ENCODE measurements at places on chromosomes 11 and 22.

GRCh38 chr11:84819128-84819527 is 808.0 kb downstream of the DLG2 start:
- no peak for DNase-seq

GRCh38 chr11:122098261-122098980 is 17.6 kb downstream of the BLID start:
- no peak for DNase-seq

- DNase-seq, result no peak
Measured at GRCh38 chr11:12991426-12991825, 17.7 kb upstream of the RASSF10 start.

GRCh38 chr11:20760811-20761210 is 91.4 kb downstream of the NELL1 start:
- no peak for DNase-seq

- DNase-seq, result no peak
Measured at GRCh38 chr11:75013051-75013450, 24.3 kb downstream of the NEU3 start.

DNA sequence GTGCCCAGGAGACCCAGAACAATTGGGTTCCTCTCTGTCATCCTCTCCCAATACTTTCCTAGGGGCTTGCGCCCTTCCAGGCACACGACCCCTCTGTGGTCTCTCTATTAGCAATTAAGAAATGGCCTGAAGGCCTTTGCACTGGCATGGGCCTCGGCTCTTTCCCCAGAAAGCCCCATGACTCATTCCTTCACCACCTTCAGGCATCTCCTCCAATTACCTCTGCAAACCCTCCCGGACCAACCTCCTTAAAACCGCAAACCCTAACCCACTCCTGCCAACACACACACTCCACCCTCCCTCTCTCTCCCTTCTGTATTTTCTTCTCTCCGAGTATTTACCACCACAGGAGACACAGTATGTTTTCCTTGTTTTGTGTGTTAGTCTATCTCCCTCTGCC is 36.7 kb downstream of the LARGE1 start:
- DNase-seq, result no peak

- DNase-seq, result no peak
Measured at GRCh38 chr11:126135235-126136176, 72.8 kb upstream of the CDON start.

GRCh38 chr11:123718063-123718462 is 23.4 kb downstream of the ZNF202 start:
- DNase-seq, result no peak

DNA sequence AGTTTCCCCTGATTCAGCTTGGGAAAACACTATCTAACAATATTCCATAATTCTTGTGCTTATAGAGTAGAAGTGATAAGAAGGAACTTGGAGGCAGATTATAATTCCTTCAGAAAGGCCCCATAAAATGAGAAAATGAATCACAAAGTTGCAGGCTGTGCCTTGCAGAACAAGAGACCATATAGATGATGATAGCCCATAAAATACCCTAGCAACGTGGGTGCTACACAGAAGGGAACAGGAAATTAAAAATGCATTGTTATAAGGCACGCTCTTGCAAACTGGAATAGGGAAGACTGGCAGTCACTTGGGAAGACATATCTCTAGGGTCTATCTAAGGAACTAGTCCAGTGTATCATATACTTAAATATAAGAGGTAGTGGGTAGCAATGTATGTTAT is 67.6 kb downstream of the KIF18A start:
- no peak for DNase-seq

GRCh38 chr11:84947970-84948580 is 679.1 kb downstream of the DLG2 start:
- DNase-seq, result no peak

DNA sequence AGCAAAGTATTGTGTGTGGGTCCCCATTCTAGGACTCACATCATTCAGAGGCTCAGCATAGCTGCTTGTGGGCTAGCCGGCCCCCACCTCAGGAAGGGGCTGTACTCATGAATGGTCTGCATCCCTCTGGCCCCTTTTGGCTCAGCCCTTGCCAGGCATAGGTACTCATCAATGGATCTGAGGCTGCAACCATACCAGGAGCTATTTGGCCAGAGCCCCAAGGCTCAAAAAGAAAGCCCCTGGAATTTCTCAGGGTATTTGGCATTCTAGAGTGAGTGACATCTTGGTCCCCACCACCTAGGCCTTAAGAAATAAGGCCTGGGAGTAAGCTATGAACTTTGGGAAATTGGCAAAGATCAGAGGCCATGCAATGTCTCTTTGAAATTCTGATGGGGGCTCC is 38.3 kb downstream of the PLEKHA7 start:
- DNase-seq, result no peak

DNA sequence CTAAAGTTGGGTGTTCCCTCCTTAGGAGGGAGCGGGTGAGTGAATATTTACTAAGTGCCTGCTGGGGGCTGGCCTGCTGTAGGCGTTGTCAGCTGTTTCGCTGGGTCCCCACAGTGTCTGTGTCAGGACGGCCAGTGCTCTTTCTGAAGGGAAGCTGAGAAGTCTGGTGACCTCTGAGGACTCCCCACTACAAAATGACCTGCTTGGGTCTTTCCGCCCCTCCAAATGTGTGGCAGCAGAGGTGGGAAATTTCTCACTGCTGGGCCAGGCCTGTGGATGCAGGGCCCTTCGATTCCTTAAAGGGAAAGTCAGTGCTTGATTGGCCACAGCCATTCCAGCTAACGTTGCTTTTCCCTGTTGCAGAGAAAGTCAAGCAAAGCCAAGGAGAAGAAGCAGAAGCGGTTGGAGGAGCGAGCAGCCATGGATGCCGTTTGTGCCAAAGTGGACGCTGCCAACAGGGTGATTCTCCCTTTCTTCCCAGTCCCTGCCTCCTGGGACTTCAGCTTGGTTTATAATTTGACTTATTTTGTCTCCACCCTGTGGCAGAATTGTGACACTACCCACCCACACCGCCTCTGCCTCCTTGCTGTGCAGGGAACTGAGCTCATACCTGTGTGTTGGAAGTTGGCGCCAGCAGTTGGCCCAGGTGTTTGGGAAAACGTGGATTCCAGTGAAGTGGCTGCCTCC is 6.8 kb downstream of the NAA40 start:
- peak; percentile 45 for DNase-seq

DNA sequence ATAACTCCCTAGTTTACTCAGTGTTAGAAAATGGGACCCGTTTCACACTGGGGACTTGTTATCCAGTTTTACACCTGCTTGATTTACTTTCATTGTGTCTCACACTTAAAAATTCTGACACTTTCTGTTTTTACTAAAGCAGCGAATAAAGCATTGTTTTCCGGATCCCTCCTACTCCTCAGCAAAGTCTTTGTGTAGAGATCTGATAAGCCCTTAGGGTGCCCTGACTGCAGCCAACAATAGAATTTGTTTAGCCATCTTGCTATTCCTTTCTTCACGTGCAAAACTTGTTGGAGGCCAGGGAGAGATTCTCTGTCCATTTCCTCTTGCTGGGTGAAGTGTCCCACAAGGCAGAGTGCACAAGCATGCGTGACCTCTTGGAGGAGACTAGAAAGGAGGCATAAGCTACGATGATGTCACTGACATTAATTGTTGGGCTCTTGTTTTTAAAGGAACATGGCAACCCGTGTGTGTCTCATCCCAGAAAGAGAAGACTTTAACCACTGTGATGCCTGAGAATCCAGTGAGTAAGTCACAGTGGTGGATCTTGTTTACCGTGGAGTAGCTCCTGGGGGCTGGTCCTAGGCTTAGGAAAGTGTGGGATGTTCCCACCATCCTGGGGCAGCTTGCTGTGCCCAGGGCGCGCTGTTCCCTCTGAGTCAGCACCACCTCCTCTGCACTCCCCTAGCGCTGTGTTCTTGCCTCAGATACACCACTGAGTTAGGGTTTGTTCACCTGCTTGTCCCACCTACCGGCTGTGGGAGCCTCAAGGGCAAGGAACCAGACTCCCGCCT is 27.7 kb downstream of the MICAL2 start:
- peak; percentile 26 for DNase-seq

DNA sequence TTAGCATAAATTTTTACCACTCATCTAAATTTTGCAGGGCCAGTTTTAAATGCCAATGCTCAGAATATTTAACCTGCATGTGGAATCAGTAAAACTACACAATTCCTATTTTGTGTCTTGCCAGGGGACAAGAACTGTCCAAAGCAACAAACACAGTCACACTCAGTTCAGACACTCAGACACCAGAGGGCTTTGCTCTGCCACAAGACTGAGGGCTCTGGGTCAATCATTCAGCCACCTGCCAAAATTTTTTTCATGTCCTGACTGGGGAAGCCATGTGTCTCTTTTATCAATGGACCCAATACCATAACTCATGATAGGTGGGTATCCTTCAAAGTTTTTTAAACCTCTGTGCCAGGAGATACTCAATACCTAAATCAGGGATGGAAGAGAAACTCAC is 304.0 kb upstream of the ANO3 start:
- DNase-seq, result no peak

DNA sequence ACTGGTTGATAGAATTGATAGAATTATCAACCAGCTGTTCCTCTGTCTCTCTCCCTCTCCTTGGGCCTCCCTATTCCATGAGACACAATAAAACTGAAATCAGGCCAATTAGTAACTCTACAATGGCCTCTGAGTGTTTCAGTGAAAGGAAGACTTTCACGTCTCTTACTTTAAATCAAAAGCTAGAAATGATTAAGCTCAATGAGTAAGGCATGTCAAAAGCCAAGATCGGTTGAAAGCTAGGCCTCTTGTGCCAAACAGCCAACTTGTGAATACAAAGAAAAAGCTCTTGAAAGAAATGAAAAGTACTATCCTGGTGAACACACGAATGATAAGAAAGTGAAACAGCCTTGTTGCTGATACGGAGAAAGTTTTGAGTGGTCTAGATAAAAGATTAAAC is 16.6 kb downstream of the PIH1D2 start:
- no peak for DNase-seq

Data from fibroblast of the conjunctiva (primary cell).